Stimulated activated memory B cell treated with anti-CD40 and anti-IgM and Interleukin-4, amounts not matched to agents 10 μg/mL and 1 μg/mL and 100 μg/mL, for 72 hours (primary cell): ENCODE measurements at places on chromosomes 1 and 21.

DNA sequence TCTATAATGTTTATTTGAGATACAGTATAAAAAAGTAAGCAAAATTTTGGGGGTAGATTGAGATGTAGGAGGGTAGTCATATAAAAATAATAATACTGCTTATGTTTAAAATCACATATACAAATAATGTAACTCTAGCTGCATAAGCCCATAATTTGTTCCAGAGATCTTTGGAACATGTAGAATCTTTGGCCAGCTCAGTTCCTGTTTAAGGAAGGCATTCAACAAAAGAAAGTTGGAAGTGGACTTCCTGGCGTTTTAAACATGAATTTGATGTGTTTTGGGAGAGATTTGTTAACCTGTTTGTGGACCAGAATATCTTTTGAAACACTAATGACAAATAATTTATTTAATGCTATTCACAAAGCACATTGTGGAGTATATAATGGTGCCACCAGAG lies 27.7 kb downstream of the GIPC2 start:
- no peak for ATAC-seq

DNA sequence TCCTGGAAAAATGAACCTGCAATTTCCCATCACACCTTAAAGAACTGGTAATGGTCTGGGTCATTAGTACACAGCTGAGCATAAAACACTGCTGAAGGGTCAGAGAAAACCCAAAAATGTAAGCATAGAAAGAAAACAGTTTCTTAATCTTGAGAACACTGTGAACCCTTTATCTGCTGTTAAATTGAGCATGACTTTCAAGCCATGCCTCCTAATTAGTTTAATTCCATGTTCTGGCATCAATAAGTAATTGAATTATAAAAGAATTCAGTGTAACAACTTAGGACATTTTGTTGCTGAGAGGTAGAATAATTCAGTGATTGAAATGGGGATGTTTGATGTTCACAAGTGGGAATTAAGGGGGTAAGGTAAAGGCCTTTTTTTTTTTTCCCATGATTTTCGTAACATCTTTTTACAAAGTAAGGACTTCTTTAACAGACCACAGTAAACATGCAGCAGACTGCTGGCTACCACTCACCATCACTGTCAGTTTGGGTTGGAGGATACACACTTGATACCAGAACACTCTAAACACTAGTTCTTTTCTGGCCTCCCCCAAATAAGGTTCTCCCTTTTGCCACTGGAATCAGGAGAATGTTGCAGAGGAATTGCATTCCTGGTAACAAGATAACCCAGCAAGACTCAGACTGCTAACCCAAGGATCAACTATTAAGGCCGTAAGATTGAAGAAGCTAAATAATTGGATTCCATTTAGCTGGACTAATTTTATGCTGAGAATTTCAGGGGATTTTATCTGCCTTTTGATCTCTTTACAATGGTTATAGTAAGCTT lies 3.0 kb downstream of the RWDD3 start:
- no peak for ATAC-seq

DNA sequence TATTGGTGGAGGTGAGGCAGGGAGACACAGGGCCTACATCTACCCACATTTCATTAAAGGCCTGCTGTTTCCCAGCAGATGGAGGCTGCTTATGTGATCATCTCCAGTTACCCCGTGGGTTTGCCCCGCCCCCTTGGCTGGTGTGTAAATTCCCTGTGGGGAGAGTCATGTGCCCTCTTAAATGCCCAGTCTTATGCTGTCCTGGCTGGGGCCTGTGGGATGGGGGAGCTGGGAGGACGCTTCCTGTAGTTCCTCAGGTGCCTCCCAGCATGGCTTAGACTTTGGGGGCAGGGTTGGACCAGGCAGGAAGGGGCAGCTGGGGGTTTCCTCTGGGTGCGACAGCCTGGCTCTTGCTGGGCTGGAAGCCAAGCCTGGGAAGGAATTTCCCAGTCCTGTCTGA lies 15.5 kb upstream of the CITED4 start:
- no peak for ATAC-seq

DNA sequence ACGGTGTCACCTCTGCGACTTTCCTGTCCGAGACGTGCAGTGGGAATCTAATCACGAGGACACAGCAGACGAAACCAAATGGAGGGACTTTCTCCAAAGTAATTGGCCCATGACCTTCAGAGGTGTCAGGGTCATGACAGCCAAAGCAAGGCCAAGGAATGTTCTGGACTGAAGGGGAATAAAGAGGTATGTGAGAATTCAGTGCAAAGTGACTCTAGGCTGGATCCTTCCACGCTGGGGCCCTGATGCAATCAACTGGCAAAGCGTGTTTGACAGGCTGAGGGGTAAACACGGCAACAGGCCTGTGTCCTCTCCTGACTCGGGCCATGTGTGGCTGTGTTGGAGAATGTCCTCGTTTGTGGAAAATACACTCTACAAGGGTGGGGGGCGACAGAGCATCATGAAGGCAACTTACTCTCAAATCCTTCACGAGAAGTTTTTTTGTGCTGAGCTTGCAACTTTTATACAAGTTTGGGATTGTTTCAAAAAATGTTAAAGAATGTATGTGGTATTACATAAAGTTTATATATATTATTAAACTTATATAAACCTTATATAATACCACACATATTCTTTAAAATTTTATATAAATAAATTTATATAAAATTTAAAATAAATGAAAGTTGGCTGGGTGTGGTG lies 1.7 kb downstream of the CFAP74 start:
- ATAC-seq = no peak

GRCh38 chr1:244674446-244674845 lies 21.5 kb downstream of the DESI2 start:
- ATAC-seq = no peak

DNA sequence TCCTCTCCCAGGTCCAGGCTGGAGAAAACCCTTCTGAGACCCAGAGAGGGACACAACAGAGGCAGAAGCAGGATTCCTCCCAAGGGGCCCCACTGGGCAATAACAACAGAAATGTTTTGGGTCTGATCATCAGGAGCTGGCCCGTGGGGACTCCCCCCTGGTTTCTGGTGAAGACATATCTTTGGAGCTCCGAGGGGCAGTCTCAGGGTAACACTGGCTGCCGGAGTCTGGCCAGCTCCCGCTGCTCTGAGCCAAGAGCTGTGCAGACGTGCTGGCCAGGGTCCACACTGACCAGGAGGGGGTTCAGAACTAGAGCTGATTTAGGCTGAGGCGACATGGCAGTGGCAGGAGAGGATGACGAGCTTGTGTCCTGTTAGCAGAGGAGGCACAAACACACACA lies 13.1 kb downstream of the ECE1 start:
- no peak for ATAC-seq

- ATAC-seq = no peak
These were observed 670 bp downstream of the RAB3B start for GRCh38 chr1:51989582-51990477.

GRCh38 chr1:182996816-182997215 lies 26.4 kb upstream of the LAMC1 start:
- ATAC-seq = no peak

- no peak for ATAC-seq
These were observed 5.3 kb upstream of the ID3 start for GRCh38 chr1:23564529-23565122.

DNA sequence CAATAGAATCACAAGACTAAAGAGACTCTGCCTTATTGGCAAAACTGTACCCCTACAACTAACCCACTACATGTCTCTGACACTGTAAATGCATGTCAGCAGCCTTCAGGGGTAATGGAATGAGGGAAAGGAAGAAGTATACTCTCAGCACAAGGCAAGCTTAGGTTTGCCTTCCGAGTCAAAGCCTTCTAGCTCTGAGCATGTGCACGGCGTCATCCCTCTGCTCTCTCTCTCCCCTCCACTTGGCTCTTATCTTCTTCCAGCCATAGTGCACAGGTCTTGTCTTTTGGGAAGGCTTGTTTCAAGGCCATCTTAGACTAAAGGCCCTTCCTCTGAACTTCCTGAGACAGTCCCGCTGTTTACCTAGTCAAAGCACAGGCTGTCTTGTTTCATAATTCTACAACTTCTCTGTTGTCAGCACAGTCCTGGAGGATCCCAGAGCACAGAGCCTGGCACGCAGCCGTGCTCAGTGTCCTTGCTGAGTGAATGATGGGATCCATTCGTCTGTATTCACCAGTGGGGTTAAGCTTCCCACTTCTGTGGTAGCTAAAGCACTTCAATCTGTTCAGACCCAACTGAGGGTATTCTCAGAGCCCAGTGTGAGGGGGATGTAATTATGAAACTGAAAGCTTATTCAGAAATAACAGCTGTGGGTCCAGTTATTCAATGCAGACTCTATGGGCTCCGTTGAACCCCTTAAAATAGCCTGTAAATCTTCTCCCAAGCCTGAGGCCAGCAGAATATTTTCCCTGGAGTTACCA lies 166.5 kb upstream of the PLD5 start:
- ATAC-seq = no peak

- peak; percentile 87 for ATAC-seq
These were observed 49.7 kb downstream of the RASSF5 start for GRCh38 chr1:206556750-206557635.

DNA sequence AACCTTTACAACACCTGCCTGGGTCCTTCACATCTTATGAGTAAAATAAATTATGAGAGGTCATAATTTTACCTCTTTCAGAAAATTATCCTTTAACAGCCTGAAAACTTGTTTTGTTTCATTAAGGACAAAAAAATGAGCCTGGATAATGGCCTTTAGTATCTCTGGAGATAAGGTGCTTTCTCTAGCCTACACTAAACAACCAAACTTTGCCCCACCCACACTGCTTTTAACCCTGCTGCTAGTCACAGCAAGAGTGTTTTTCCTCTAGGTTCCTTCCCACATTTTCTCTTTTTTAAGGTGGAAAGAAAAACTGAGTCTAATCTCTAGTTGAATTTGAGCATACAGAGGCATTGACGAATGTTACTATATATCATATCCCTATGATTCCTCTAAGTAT lies 101.7 kb upstream of the KRTAP19-8 start:
- ATAC-seq = no peak

- ATAC-seq = peak; percentile 69
These were observed 15.6 kb upstream of the TTLL10 start for GRCh38 chr1:1157914-1158710.

GRCh38 chr1:161838362-161838761 lies 72.2 kb downstream of the ATF6 start:
- ATAC-seq = no peak

GRCh38 chr1:184017306-184017705 lies 20.2 kb downstream of the COLGALT2 start:
- ATAC-seq = no peak

DNA sequence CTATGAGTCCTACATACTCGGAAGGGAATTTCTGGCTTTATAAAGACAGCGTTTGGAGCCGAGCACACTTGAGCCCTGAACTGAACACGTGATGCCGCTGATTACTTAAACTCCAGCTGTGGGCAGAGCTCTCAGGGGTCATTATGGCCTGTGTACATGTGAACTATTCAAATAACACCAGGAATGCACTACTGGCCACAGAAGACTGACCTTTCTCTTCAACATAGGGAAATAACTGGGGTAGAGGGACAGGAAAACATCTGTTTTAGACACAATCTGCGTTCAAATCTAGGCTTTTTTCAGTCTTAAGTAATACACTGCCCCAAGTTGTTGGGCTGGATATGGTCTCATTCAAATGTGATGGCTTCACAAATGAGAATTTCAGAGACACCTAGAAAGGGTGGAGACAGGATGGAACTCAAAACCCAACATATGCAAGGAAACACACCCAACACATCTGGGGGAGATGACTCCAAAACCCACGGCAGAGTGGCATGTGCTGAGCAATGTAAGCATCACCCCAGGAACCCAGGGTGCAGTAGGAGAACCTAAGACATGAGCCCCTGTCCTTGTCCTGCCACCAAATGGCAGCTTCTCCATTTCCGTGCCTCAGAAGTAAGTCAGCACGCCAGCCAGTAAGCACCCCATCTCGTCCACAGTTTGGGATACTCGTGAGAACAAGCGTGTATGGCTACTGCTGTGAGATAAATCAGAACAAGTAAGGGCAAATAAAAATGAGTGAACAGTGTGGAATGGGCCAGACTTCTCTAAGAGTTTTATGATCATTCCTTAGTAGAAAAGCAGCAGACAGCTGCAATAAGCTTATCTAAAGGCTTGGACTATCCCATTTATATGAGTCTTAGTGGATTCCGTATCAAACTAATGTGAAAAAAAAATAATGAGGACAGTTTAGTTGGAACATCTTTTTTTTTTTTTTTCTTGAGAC lies 24.9 kb downstream of the NID1 start:
- ATAC-seq = no peak

DNA sequence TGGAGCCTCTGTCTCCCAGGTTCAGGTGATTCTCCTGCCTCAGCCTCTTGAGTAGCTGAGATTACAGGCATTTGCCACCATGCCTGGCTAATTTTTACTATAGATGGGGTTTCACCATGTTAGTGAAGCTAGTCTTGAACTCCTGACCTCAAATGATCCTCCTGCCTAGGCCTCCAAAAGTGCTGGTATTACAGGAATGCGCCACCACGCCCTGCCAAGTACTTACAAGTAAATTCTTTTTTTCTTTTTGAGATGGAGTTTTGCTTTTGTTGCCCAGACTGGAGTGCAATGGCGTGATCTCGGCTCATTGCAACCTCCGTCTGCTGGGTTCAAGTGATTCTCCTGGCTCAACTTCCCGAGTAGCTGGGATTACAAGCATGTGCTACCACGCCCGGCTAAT lies 42.5 kb downstream of the RPRD2 start:
- ATAC-seq = no peak

GRCh38 chr1:118871582-118872171 lies 116.5 kb downstream of the TBX15 start:
- ATAC-seq = no peak

DNA sequence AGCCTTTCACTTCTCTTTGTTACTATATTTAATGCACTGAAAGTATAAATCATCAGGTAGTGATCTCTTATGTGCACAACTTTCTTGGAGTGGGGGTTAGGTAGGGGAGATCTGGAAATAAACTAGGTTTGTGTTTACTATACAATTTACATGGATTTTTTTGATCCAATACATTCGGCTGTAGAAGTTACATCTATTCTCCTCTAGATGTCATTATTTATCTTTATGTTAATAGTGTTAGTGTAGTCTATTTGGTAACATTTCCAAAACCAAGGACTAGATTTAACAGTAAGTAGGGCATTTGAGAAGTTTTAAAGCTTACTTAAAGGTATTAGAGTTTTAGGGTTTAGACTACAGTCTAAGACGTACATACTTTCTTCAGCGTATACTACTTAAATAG lies 5.4 kb downstream of the VPS45 start:
- ATAC-seq = no peak

GRCh38 chr1:167484726-167485502 lies 33.4 kb downstream of the CD247 start:
- no peak for ATAC-seq

DNA sequence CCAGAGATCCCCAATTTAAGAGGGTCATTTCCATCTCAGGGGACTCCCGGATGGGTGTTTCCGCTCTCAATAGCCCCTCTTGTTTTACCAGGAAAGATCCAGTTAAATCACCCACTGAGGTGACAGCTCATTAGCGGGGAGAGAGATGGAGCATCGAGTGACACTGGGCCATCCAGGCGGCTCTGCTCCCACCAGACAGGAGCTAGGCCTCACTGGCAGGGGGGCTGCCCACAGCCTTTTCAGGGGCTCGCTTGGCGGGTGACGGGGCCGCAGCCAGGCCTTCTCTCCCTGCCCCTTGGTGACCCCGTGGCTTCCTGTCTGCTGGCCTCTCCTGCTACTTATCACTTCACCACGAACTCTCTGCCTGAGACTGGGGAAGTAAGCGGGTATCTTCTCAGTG lies 26.7 kb upstream of the SPSB1 start:
- ATAC-seq = no peak

- ATAC-seq = no peak
These were observed 43.4 kb downstream of the PKP1 start for GRCh38 chr1:201326710-201327109.

- no peak for ATAC-seq
These were observed 7.3 kb downstream of the OR2C3 start for GRCh38 chr1:247528812-247529474.

- ATAC-seq = no peak
These were observed 70.8 kb downstream of the DTL start for GRCh38 chr1:212106286-212106792.
